SJSA1 (cell line): ENCODE measurements at places on chromosomes 12 and 14.
A peak's percentile ranks its signal among the peaks of the same experiment; 100 is the strongest.

DNA sequence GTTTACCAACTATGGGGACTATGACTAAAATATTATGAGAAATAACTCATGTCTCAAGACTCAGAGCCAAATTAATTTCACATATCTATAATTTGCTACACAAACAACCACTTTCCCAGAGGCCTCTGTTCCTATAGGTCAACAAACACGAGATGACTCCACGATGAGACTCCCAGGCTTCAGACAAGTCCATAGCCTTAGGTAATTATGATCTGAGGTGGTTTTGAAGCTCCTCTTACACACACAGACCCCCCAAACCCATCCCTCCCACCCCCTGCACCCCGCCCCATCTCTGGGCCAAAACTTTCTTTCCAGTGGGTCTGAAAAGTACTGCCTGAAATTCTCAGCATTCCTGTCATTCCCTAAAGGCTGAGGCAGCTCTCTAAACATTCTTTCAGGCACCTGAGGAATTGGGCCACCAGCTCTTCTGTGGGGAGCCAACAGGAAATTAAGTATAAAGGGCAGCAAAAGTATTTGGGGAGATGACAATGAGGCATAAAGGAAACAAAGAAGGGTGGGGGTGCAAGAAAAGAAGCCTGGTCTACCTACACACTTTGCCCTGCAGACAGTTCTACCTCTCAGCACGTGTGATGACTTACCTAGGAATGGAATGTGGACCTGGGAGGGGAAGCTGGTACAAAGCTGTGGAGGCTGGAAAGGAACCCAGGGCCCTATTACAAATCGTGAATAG is 143.6 kb downstream of the PAWR start:
- peak; percentile 97 for DNase-seq

GRCh38 chr14:50400461-50400860 is 3.8 kb upstream of the CDKL1 start:
- no peak for DNase-seq

GRCh38 chr12:79547735-79548609 is 142.8 kb downstream of the PAWR start:
- DNase-seq, result peak; percentile 72

- no peak for DNase-seq
These were observed 31.2 kb downstream of the CCDC59 start for GRCh38 chr12:82326905-82327503.

- DNase-seq, result no peak
These were observed 242.1 kb downstream of the CACNA1C start for GRCh38 chr12:2294651-2295475.

- DNase-seq, result no peak
These were observed 167.3 kb downstream of the DACT1 start for GRCh38 chr14:58805057-58805456.

DNA sequence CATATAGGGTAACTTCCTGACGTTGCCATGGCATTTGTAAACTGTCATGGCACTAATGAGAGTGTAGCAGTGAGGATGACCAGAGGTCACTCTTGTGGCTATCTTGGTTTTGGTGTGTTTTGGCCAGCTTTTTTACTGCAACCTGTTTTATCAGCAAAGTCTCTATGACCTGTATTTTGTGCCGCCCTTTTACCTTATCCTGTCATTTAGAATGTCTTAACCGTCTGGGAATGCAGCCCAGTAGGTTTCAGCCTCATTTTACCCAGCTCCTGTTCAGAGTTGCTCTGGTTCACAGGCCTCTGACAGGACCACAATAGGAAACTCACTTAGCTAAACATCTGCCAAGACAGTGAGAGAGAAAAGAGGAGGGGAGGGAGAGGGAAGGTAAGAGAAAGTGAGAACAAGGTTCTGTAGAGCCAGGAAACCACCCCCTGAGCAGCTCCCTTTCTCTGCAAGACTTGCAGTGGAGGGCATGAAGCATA is 64.8 kb upstream of the PLEKHG3 start:
- DNase-seq, result no peak

GRCh38 chr14:84343656-84344055 is 1186.3 kb upstream of the FLRT2 start:
- peak; percentile 35 for DNase-seq

DNA sequence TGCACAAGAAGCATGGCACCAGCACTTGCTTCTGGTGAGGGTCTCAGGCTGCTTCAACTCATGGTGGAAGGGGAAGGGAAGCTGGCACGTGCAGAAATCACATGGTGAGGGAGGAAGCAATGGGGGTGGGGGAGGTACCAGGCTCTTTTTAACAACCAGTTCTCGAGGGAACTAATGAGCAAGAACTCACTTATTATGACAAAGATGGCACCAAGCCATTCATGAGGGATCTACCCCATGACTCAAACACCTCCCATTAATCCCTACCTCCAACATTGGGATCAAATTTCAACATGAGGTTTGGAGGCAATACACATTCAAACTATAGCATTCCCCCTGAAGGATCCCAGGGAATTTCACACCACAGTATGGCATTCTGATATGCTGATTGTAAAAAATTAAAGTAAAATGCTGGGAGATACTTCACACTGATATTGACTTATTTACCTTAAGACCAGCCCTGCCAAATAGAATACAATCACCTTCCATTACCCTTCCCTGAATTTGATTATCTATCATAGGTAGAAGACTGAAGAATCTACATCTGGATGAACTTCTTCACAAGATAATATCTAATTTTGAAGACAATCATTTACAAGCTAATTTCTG is 201.7 kb upstream of the PLXNC1 start:
- no peak for DNase-seq

GRCh38 chr12:44589697-44590096 is 286.4 kb downstream of the NELL2 start:
- no peak for DNase-seq

- no peak for DNase-seq
These were observed 10.6 kb downstream of the CHST11 start for GRCh38 chr12:104467346-104467837.

- DNase-seq, result no peak
These were observed 146.5 kb downstream of the SAMD4A start for GRCh38 chr14:54713379-54713778.

DNA sequence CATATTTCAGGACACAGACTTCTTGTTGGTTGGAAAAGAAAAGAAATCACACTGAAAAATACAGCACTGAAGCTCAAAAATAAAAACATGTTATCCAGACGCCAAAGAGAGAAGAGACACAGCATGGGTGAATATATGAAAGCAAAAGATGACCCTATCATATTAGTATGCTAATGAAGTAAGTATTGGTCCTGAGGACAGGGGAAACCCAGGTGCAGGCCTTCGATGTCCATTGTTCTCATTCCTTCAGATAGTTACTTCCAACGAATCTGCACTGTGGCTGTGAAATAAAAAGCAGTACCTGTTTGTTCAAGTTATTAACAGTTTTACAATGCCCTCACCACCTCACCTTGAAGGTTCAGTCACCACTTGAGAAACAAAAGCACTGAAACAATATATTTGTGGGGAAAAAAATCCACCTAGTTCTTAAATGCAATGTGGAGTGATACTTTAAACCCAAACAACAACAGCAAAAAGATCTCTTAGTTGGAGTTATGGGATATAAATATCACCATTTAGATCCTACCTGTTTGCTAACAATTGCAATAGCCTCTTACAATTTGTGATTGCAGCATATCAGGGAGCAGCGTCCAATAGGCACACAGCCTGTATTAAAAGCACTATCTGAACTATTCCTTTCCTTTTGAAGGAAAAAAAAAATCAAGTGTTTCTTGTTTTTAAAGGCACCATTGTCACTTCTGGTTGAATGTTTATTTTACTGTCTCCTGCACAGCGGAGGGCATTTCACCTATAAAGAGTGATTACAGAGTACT is 188.1 kb downstream of the BCAT1 start:
- no peak for DNase-seq
